ENCODE measurements at places on chromosomes 13 and 19. TPM values are rescaled to one million over a fixed set of nuclear protein-coding genes. Genes with fewer than 3 reads are reported as not detected.

The IRS2 gene
- total RNA-seq = 5.4 TPM

The ZNF560 gene
- total RNA-seq = not detected

The C2CD4C gene
- 0.43 TPM for total RNA-seq

The USHBP1 gene
- not detected for total RNA-seq

The PRTN3 gene
- total RNA-seq = not detected

The CGB8 gene
- not detected for total RNA-seq

The PLEKHF1 gene
- total RNA-seq = 3.6 TPM

The SIGLEC5 gene
- not detected for total RNA-seq

The OR7C1 gene
- total RNA-seq = not detected

The C19orf73 gene
- total RNA-seq = 1.7 TPM

The KCNN4 gene
- 3.0 TPM for total RNA-seq
